ENCODE measurements at places on chromosomes 1 and 21.

DNA sequence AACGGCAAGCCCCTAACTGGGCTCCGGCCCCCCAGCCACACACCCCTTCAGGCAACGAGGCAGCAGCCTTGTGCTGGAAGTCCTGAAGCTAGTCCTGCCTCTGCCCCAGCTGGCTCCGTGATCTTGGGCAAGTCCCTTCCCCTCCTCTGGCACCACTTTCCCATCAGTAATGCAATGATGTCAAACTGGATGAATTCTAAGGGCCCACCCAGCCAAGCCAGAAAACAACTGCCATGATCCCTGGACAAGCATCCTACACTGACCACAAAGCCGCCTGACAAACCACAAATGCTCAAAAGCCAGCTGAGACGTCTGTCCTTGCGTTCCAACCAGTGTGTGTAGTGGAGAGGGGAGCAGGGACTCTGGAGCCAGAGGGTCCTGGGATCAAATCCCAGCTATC is 26.8 kb downstream of the IFFO2 start:
- DNase-seq = no peak

DNA sequence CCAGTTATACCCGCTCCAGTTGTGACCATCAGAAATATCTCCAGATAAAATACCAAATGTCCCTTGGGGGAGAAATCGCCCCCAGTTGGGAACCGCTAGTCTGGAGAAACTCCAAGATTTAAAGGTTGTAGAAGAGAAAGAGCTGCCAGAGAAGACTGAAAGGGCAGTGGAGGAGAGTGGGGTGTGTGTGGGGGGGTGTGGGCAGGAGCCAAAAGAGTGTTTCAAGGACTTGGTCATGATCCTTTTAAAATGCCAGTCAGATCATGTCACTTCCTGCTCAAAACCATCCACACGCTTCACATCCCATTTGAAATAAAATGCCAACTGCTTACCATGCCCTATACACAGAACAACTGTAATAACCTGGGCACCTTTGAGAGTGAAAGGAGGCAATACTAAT is 3.4 kb upstream of the HEYL start:
- no peak for DNase-seq

- peak; percentile 67 for DNase-seq
These were observed 5.5 kb upstream of the CD1A start for GRCh38 chr1:158248771-158249170.

DNA sequence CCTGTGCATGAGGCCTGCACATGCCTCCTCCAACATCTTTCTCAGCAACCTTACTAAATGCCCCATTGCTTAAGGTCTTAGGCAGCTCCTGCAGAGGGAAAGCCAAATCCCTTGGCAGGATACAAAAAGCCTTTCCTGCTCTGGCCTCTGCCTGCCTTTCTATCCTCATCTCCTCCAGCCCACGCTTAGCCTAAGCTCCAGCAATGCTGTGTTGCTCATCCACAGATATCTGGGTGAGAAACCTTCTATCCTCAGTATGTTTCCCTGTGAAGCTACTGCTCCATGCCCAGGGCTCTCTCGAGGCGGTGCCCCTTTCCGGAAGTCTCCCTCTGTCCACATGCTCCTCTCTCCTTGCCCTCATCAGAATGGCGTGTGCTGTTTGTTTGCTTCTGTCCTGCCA is 37.0 kb upstream of the CCSAP start:
- no peak for DNase-seq

GRCh38 chr1:88239205-88239604 is 444.9 kb upstream of the PKN2 start:
- DNase-seq = no peak

GRCh38 chr1:110216844-110217444 is 6.8 kb downstream of the KCNC4 start:
- DNase-seq = no peak

DNA sequence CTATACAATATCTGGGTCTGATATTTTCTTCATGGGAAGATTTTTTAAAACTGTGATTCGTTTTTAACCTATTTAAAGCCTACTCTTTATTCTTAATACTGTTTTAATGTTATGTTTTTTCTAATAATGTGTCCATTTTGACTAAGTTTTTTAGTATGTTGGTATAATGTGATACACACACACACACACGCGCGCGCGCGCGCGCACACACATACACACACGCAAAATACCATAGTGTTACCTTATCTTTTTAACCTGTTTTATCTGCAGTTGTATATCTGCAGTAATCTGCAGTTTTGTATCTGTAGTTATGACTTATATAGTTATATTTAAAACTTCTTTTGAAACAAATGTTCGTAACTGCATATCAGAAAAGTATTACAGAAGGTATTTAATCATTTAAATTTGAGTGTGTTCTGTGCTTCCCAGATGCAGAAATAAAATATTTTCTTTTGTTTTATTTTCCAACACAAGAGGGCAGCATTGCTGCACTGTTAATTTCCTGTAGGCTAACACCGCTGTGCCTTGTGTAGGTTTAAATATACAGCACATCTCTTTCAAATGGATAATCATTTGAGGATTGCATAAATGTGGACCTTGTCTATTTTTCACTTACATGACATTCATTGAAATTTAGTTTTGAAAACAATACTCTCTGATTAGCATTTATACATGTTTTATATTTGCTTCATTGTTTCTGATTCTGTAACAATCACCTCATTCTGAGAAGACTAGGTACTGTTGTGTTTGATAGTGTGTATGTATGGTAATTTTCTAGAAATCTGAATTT is 166.1 kb downstream of the PDE4B start:
- peak; percentile 51 for DNase-seq

DNA sequence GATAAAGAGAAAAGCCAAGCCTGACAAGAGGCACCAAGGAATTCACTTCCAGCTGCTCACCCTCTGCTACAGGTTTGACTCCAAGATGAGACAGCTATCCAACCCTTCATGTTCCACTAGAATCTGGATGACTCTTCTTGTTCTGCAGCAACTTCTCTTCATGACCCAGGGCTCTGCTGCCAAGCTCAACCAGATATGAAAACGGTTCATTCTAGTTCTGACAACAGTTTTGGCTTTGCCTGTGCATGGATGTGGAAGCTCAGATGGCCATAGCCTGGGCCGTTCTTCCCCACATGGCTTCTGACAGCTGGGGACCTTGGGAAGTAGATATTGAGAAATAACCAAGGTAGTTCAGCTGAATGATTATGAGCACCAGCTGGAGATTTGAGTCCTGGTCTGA is 13.7 kb downstream of the PI4KB start:
- no peak for DNase-seq

- DNase-seq = no peak
These were observed 2.6 kb upstream of the CCDC28B start for GRCh38 chr1:32197837-32198236.

GRCh38 chr1:72324451-72324850 is 42.1 kb upstream of the NEGR1 start:
- DNase-seq = no peak

- DNase-seq = no peak
These were observed 8.9 kb upstream of the ITLN2 start for GRCh38 chr1:160963521-160963920.

GRCh38 chr1:66360285-66360724 is 173.6 kb upstream of the SGIP1 start:
- peak; percentile 61 for DNase-seq

DNA sequence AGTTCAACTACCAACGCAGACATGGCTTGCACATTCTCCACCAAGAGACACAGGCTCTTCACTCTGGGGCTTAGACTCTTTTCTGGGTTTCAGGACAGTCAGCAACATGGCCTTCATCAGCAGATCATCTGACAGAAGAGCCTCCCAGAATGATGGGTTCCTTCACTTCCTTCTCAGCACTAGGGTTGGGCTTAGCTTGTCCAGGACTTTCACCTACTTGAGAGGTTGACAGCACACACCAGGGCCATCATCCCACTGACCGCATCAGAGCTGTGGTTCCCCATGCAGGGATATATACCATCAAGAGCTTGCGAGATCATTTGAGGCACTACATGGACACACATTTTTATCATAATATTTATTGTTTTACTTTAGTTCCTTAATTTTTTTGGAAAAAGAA is 10.4 kb upstream of the NCF2 start:
- DNase-seq = no peak

DNA sequence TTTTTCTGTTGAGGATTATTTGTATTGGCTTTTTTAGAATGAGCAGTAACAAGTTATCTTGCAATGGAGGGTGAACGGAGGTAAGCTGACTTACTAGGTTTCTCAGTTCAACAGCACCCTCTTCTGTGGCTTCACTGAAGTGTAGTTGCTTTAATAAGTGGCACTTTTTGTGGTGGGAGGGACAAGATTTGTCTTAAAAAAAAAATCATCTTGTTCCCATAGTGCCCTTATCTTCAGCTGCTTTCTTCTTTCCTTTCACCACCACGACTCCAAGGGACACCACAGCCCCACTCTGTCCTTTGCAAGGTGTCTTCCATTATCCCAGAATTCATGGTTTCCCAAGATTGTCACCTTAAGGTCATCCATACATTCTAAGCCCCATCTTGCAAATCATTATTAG is 92.9 kb downstream of the PIGK start:
- DNase-seq = peak; percentile 61

DNA sequence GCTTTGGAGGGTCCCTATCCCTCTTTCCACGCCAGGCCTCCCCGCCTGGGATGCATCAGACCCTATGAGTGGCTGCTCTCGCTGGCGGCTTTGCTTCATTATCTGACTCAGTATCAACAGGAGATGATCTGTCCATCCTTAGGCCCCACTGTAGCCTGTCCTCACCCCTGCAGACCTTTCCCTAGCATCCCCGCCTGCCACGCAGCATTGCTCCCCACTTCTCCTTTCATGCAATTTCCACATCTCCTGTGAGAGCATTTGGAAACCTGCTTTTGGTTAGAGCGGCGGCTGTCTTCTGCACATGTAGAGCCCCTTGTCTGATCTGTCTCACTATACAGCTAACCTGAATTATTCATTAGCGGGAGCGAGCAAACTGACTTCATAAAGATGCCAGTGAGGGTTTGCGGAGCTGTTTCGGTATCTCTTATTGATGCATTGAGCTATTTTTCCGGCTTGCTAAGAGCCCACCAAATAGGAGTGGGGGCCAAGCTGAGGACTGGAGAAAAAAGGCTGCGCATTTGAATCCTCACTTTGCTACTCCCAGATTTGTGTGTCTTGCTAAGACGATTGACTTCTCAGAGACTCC is 40.0 kb upstream of the ATP2B4 start:
- DNase-seq = no peak

DNA sequence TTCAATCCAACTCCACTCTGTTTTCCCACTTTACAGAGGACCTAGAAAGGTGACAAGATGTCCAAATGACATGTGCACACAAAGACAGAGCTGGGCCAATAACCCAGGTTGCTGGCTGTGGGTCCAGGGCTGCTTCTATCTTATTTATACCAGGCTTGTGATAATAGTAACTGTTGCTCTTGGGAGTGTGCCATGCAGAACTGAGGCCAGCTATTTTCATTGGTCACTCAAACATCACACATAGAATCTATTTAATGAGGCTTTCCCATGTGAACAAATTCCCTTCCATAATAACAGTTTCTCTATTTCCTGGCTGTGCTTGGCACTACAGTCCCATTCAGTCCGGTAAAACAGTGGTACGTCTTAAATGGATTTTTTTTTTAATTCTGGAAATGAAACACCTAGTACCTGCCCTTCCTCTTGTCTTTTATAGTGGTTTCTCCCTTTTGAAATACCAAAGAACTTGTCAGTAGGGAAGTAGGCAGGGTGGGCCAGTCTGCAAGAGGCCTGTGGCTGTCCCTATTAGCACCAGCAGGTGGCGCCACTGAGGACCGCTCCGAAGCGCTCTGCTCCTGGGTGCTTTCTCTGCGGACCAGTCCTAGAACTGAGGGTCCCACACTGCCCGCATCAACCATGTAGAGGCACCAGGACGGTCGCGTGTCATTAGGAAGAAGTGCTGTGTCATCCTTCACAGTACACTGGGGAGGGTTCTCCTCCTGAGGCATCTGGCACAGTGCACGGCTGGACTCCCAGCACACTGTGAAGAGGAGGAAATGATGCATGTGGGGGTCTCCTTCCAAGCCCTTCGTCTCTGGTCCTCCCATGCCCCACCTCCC is 52.1 kb downstream of the GPR161 start:
- peak; percentile 76 for DNase-seq

GRCh38 chr1:51842261-51842660 is 36.3 kb downstream of the NRDC start:
- DNase-seq = no peak

GRCh38 chr1:150696162-150696561 is 792 bp downstream of the GOLPH3L start:
- peak; percentile 11 for DNase-seq

- DNase-seq = peak; percentile 16
These were observed 15.8 kb upstream of the DIP2A start for GRCh38 chr21:46442938-46443337.

- no peak for DNase-seq
These were observed 392.2 kb downstream of the VAV3 start for GRCh38 chr1:107572674-107573211.

DNA sequence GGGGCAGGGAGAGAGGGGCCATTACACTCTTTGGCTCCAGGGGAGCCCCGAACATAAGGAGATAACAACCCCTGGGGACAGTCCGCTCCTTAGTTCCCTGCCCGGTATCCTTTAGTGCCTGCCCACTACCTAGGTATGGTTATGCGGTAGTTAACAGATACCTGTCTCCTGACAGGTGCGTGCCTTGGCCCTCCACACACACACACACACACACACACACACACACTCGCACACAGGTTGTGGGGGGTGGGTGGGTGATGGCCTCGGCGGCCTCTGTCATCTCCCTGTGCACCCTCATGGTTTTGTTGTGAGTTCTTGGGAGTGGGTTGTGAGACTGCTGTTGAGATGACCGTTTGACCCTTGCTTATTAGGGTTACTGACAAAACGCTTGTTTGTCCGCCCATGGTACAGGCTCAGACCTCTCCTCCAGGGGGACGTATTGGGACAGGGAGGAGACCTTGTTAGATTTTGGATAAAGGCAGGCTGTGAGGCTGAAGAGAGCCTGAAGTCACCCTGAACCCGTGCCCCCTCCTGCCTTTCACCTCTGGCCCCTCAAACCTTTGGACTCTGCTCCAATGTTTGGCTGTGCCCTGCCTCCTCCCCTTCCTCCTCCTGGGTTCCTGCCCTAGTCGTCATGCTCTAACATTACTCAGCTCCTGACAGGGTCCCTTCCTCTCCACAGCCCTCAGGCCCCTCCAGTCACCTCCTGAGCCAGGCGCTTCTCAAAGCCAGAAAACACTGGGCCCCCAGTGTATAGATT is 979 bp downstream of the RASSF5 start:
- no peak for DNase-seq

- DNase-seq = no peak
These were observed 31.2 kb upstream of the SYNC start for GRCh38 chr1:32733582-32734321.

GRCh38 chr1:12600880-12601633 is 17.0 kb downstream of the DHRS3 start:
- peak; percentile 60 for DNase-seq

- no peak for DNase-seq
These were observed 67.8 kb downstream of the ITPKB start for GRCh38 chr1:226671277-226671676.

- no peak for DNase-seq
These were observed 534.9 kb upstream of the USP24 start for GRCh38 chr1:55749975-55750627.

GRCh38 chr1:245327360-245327759 is 172.6 kb downstream of the KIF26B start:
- DNase-seq = no peak

- no peak for DNase-seq
These were observed 123.8 kb downstream of the OSBPL9 start for GRCh38 chr1:51740652-51741051.
